ENCODE measurements at places on chromosomes 13 and 19. TPM values are rescaled to one million over a fixed set of nuclear protein-coding genes. Genes with fewer than 3 reads are reported as not detected.

MATK gene
- total RNA-seq = 15.9 TPM

HIPK4 gene
- 0.10 TPM for total RNA-seq

DNA sequence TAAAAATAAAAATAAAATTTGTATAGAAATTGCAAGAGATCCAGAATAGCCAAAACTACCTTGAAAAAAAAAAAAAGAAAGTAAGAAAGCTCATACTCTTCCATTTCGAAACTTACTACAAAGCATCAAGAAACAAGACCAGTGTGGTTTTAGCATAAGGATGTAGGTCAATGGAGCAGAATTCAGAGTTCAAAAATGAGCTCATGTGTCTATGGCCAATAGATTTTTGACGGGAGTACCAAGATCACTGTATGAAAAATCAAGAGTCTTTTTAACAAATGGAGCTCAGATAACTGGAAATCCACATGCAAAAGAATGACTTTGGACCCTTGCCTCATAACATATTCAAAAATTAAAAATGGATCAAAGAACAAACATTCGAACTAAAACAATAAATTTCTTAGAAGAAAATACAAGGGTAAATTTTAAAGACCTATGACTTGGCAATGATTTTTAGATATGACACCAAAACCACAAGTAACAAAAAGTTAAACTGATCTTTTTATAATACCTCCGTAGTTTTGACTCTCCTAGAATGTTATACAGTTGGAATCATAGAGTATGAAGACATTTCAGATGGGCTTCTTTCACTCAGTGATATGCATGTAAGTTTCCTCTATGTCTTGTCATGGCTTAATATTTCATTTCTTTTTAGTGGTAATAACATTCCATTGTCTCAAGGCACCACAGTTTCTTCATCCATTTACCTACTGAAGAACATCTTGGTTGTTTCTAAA lies 43.2 kb downstream of the KLF12 start:
- H3K4me3 ChIP-seq = peak overlapping the region; percentile 34
- no peaks in the 10 kb centered on the region for H3K27me3 ChIP-seq
- H3K27ac ChIP-seq = peak overlapping the region; percentile 55
- H3K4me1 ChIP-seq = peaks cover 40% of the 10 kb centered on the region
- peaks cover 19% of the 10 kb centered on the region for H3K36me3 ChIP-seq

DNA sequence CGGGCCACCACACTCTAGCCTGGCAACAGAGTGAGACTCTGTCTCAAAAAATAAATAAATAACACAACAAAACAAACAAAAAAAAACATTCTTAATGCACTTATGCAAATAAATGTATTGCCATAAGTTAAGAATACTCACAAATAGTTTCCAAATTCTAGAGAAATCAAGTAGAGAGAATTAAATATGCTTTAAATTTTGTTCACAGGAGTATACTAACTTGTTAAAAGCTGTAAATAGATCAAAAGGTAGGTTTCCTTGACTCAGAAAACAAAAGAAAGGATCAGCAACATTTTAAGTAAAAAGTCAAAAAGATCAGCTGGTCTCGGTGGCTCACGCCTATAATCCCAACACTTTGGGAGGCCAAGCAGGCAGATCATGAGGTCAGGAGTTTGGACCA lies 50.5 kb upstream of the ZNF429 start:
- no peaks in the 10 kb centered on the region for H3K36me3 ChIP-seq
- no peak for DNase-seq
- H3K4me1 ChIP-seq = no peaks in the 10 kb centered on the region
- no peak overlapping the region for H3K27ac ChIP-seq
- H3K4me3 ChIP-seq = no peak overlapping the region

DNA sequence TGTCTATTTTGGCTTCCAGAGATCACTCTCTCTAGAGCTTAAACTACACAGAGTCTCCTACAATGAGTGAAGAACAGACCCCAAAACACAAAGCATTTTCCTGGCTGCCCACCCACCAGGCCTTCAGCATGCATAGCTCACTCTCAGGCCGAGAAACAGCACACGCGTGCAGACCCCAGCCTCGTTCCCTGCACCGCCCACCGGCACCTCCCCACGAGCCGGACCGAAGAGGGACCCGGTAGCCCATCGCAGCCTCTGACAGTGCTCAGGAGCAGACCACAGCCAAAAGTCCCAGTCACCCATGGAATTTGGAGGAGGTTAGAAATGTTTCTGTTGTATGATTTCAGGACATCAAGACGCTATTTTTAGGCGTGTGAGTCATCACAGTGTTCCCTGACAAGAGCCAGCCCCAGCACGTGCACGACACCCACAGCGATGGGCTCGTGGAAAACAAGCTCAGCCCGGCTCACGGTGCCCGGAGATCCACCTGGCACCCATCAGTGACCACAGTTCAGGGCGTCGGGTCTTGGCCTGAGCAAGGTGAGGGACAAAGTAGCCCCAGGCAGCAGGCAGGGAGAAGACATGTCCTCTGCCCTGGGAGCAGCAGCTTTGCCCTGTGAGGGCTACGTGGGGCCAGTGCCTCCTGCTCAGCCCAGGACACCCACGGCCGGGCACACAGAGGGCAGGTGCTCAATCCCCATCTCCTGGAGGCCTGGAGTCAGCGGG lies 50.1 kb upstream of the SPACA7 start:
- no peak for DNase-seq
- H3K4me3 ChIP-seq = no peak overlapping the region
- no peak overlapping the region for H3K27ac ChIP-seq
- H3K36me3 ChIP-seq = no peaks in the 10 kb centered on the region

NFIX gene
- total RNA-seq = not detected

TTYH1 gene
- total RNA-seq = 0.53 TPM

ANKRD24 gene
- 1.3 TPM for total RNA-seq

PABPC3 gene
- total RNA-seq = 0.75 TPM

ARHGAP33 gene
- total RNA-seq = 60.9 TPM

GRCh38 chr13:109043636-109044035 lies 414.2 kb downstream of the MYO16 start:
- H3K27me3 ChIP-seq = no peaks in the 10 kb centered on the region
- no peaks in the 10 kb centered on the region for H3K4me1 ChIP-seq
- H3K36me3 ChIP-seq = no peaks in the 10 kb centered on the region
- no peak overlapping the region for H3K27ac ChIP-seq
- DNase-seq = no peak

GRCh38 chr13:25990801-25991200 lies 61.0 kb downstream of the SHISA2 start:
- no peak for DNase-seq
- H3K36me3 ChIP-seq = no peaks in the 10 kb centered on the region
- no peak overlapping the region for H3K4me3 ChIP-seq
- no peaks in the 10 kb centered on the region for H3K27me3 ChIP-seq
- peaks cover 2% of the 10 kb centered on the region for H3K4me1 ChIP-seq

DNA sequence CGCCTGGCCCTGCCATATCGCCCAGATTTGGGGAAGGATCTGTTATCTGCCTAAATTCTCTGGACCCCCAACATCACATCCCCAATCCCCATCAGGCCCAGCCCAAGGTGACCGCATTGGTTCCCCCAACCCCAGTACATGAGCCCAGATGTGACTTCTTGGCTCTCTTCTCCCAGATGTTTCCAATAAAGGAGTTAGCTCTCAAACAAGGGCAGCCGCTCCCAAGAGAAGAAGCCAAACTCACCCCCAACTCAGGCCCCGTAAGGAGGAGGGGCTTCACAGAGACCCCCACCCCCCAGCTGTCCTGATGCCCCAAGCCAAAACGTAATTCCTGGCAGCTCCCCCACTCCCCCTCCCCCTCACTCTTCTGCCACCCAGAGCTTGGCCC lies 6.9 kb downstream of the FBN3 start:
- no peak overlapping the region for H3K27ac ChIP-seq
- no peaks in the 10 kb centered on the region for H3K36me3 ChIP-seq
- DNase-seq = no peak
- no peaks in the 10 kb centered on the region for H3K4me1 ChIP-seq

PRRG2 gene
- total RNA-seq = 1.1 TPM
